ENCODE measurements at places on chromosomes 2 and 18. TPM values are rescaled to one million over a fixed set of nuclear protein-coding genes. Genes with fewer than 3 reads are reported as not detected.

- no peak overlapping the region for H3K4me3 ChIP-seq
- H3K27ac ChIP-seq = no peak overlapping the region
- no peaks in the 10 kb centered on the region for H3K4me1 ChIP-seq
- no peaks in the 10 kb centered on the region for H3K27me3 ChIP-seq
- no peaks in the 10 kb centered on the region for H3K36me3 ChIP-seq
Measured at GRCh38 chr2:220356076-220356475, 728.6 kb downstream of the SLC4A3 start.

SMYD1 gene
- total RNA-seq = not detected

GRCh38 chr2:195356920-195357440 is 300.0 kb upstream of the SLC39A10 start:
- H3K27me3 ChIP-seq = no peaks in the 10 kb centered on the region
- no peak overlapping the region for H3K27ac ChIP-seq
- H3K4me1 ChIP-seq = no peaks in the 10 kb centered on the region
- H3K4me3 ChIP-seq = no peak overlapping the region
- no peak for DNase-seq

MEP1B gene
- not detected for total RNA-seq

DNA sequence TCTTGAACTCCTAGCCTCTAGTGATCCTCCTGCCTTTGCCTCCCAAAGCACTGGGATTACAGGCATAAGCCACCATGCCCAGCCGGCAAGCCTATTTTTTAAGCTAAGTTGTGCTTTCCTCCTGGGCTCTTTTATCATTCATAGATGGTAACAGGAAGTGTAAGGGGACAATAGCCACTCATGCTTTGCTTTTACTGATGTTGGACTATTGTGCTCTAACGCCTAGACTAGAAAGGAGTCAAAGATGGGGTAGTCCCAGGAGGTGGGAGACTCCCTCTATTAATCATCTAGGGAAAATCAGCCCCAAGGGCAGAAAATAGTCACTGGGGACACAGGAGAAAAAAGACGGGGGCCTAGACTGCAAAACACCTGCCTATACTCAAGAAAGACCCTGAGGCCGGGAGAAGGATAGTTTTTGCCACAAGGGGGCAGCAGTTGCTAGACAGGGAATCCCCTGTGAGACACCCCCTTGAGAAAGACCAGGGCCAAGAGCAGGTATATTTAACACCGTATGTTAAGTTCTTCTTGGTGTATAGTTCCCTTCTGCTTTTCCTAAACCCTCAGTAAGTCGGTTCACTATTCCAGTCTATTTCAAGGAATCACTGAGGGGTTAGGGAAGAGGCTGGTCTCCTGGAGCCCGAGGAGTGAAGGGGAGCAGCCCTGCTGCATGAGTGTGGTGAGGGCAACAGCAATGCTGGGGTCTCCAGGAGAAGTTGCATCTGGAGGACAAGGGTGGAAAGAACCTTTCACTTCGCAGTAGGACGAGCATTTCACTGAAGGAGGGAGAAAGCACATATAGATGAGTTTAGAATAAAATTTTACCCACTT is 2.1 kb upstream of the CXCR1 start:
- H3K36me3 ChIP-seq = no peaks in the 10 kb centered on the region
- no peak overlapping the region for H3K4me3 ChIP-seq
- H3K4me1 ChIP-seq = no peaks in the 10 kb centered on the region
- no peak for DNase-seq
- no peak overlapping the region for H3K27ac ChIP-seq

DNA sequence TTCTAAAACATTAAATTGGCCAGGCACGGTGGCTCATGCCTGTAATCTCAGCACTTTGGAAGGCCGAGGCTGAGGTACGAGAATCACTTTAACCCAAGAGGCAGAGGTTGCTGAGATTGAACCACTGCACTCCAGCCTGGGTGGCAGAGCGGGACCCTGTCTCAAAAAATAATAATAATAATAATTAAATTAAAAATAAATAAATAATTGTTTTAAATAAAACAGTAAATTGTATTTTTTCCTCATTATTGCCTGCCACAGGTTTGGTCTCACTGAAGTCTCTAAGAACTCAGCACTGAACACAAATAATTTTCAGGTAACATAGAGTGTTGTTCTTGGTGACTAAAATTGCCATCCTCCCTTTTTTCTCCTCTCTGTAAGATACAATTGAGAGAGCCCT is 19.8 kb downstream of the COL5A2 start:
- peaks cover 83% of the 10 kb centered on the region for H3K4me1 ChIP-seq
- H3K27ac ChIP-seq = no peak overlapping the region
- no peak for DNase-seq
- H3K27me3 ChIP-seq = no peaks in the 10 kb centered on the region

- H3K27ac ChIP-seq = no peak overlapping the region
- no peaks in the 10 kb centered on the region for H3K27me3 ChIP-seq
- H3K4me1 ChIP-seq = peaks cover 65% of the 10 kb centered on the region
- no peak for DNase-seq
- H3K36me3 ChIP-seq = no peaks in the 10 kb centered on the region
Measured at GRCh38 chr18:44779753-44780292, 99.1 kb downstream of the SETBP1 start.

DNA sequence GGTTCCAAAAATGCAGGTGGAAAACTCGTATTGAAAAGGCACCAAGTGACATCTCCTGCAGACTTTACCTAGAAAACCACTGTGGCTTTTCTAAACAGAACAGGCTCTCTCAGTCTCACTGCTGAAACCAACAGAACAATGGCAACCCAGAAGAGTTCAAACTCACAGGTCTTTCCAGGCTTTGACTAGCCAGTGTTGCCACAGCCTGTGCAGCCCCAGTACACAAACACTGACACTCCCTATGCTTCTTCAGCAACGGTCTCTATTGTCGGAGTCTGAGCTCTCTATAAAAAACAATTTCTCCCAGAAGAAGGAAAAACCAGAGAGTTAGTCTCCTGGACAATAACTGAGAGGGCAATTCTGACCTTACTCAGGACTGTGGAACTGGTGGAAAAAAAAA is 87.8 kb upstream of the RNU4ATAC start:
- no peak for DNase-seq
- H3K27ac ChIP-seq = no peak overlapping the region
- peaks cover 37% of the 10 kb centered on the region for H3K36me3 ChIP-seq
- no peak overlapping the region for H3K4me3 ChIP-seq
- no peaks in the 10 kb centered on the region for H3K27me3 ChIP-seq

GRCh38 chr2:126719833-126720351 is 63.9 kb downstream of the GYPC start:
- H3K4me3 ChIP-seq = no peak overlapping the region
- H3K36me3 ChIP-seq = no peaks in the 10 kb centered on the region
- peak overlapping the region; percentile 10 for H3K27ac ChIP-seq

TPO gene
- total RNA-seq = 24.1 TPM

REG3A gene
- total RNA-seq = 8.3 TPM

MGAT5 gene
- 95.3 TPM for total RNA-seq

TNFRSF11A gene
- 4.9 TPM for total RNA-seq

- no peaks in the 10 kb centered on the region for H3K36me3 ChIP-seq
- H3K27me3 ChIP-seq = no peaks in the 10 kb centered on the region
- no peak overlapping the region for H3K4me3 ChIP-seq
- no peaks in the 10 kb centered on the region for H3K4me1 ChIP-seq
Measured at GRCh38 chr2:101408925-101409324, 21.6 kb upstream of the CREG2 start.

DNA sequence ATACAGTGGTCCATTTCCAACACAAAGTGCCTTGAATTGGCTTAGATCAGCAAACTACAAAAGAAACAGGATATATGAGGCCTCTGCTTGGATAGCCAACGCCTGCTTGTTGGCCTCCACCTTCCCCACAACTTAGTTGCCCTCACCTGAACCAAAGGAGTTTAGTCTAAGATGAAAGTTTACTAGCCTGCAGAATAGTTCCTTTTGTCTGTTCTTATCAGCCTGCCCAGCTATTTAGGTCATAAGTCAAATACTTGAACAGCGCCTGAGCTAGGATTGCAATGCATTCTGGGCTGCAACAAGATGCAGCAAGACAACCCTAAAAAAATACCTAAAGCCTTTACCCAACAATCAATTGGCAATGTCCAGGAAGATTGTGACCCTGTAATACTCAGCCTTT is 13.1 kb upstream of the EPG5 start:
- no peaks in the 10 kb centered on the region for H3K4me1 ChIP-seq
- no peak for DNase-seq
- no peaks in the 10 kb centered on the region for H3K27me3 ChIP-seq
- no peak overlapping the region for H3K4me3 ChIP-seq
- H3K36me3 ChIP-seq = no peaks in the 10 kb centered on the region

EPB41L3 gene
- 77.2 TPM for total RNA-seq

DNA sequence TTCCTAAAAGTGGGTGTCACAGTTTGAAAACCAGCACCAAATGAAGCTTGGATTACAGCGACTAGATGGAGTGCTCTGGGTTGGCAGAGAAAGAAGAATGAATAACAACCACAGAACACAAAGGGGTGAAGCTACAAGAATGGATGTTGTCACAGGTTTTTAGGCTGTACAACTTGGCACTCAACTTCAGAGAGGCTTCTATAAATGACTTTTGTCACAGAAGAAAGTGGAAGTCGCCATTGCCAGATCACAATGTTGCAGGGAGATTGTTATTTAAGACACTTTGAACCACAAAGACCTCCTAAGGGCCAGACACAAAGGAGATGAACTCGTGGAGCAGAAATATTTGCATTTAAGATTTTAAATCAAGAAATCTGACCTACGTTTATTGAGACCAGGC is 354.2 kb downstream of the CDH7 start:
- no peaks in the 10 kb centered on the region for H3K36me3 ChIP-seq
- H3K4me1 ChIP-seq = no peaks in the 10 kb centered on the region

GRCh38 chr2:168848225-168848624 is 42.0 kb downstream of the SPC25 start:
- H3K4me1 ChIP-seq = no peaks in the 10 kb centered on the region
- H3K27me3 ChIP-seq = no peaks in the 10 kb centered on the region
- no peak overlapping the region for H3K4me3 ChIP-seq
- no peaks in the 10 kb centered on the region for H3K36me3 ChIP-seq
- DNase-seq = no peak

GRCh38 chr2:95350774-95351597 is 51.5 kb upstream of the FAHD2A start:
- no peaks in the 10 kb centered on the region for H3K36me3 ChIP-seq
- no peak overlapping the region for H3K4me3 ChIP-seq
- H3K27me3 ChIP-seq = no peaks in the 10 kb centered on the region
- no peak for DNase-seq

PRKAG3 gene
- total RNA-seq = 0.28 TPM

- DNase-seq = no peak
- H3K4me1 ChIP-seq = peaks cover 21% of the 10 kb centered on the region
- H3K27me3 ChIP-seq = no peaks in the 10 kb centered on the region
- peaks cover 6% of the 10 kb centered on the region for H3K36me3 ChIP-seq
Measured at GRCh38 chr2:12732651-12733050, 15.9 kb downstream of the TRIB2 start.

GRCh38 chr2:128305555-128306080 is 13.1 kb downstream of the HS6ST1 start:
- no peaks in the 10 kb centered on the region for H3K36me3 ChIP-seq
- peaks cover 21% of the 10 kb centered on the region for H3K4me1 ChIP-seq
- no peak overlapping the region for H3K27ac ChIP-seq
- DNase-seq = no peak
- H3K4me3 ChIP-seq = no peak overlapping the region
- no peaks in the 10 kb centered on the region for H3K27me3 ChIP-seq

GRCh38 chr18:46676182-46676835 is 19.3 kb upstream of the LOXHD1 start:
- H3K36me3 ChIP-seq = no peaks in the 10 kb centered on the region
- H3K27me3 ChIP-seq = no peaks in the 10 kb centered on the region
- no peak for DNase-seq
- H3K4me1 ChIP-seq = no peaks in the 10 kb centered on the region
- no peak overlapping the region for H3K27ac ChIP-seq

- no peaks in the 10 kb centered on the region for H3K36me3 ChIP-seq
- DNase-seq = no peak
- H3K4me1 ChIP-seq = no peaks in the 10 kb centered on the region
- no peak overlapping the region for H3K4me3 ChIP-seq
- no peaks in the 10 kb centered on the region for H3K27me3 ChIP-seq
Measured at GRCh38 chr2:79660557-79660956, 147.7 kb downstream of the CTNNA2 start.

DNA sequence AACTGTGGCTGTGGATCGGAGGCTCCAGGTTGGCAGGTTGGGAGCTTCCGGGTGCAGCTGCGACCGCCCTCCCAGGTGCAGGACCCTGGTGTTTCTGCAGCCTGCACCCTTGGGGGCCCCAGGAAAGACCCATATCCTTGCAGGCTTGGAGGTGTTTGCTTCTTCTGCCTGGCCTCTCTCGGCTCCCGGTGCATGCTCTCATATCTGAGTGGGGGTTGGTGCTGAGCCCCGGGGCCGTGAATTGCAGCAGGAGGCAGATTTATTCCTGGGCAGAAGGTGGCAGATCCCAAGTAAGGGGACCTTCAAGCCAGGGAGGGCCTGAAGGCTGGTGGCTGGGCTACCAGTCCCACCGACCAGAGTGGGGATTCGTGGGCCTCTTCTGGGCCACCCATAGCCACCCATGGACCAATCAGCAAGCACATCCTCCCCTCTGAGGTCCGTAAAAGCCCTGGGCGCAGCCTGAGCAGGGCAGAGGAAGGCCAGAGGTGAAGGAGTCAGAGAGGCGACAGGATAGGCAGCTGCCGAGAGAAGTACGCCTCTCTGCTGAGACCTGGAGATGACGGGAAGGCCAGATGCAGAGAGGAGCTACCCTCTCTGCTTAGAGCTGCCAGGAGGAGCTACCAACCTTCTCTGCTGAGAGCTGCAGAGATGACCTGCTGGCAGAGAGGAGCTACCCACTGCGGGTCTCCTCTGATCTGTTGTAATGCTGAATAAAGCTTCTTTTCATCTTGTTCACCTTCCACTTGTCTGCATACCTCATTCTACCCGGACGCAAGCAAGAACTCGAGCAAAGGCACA is 1279.0 kb upstream of the LRRTM1 start:
- no peaks in the 10 kb centered on the region for H3K27me3 ChIP-seq
- no peak overlapping the region for H3K4me3 ChIP-seq
- DNase-seq = no peak
- H3K4me1 ChIP-seq = no peaks in the 10 kb centered on the region
- no peaks in the 10 kb centered on the region for H3K36me3 ChIP-seq

GRCh38 chr2:176583607-176584006 is 314.4 kb downstream of the MTX2 start:
- H3K27me3 ChIP-seq = no peaks in the 10 kb centered on the region
- no peak for DNase-seq
- H3K4me3 ChIP-seq = no peak overlapping the region
- H3K27ac ChIP-seq = no peak overlapping the region

- no peak overlapping the region for H3K27ac ChIP-seq
- no peaks in the 10 kb centered on the region for H3K27me3 ChIP-seq
- H3K36me3 ChIP-seq = no peaks in the 10 kb centered on the region
- DNase-seq = no peak
- H3K4me3 ChIP-seq = no peak overlapping the region
Measured at GRCh38 chr2:167289651-167290410, 401.6 kb downstream of the XIRP2 start.

DNA sequence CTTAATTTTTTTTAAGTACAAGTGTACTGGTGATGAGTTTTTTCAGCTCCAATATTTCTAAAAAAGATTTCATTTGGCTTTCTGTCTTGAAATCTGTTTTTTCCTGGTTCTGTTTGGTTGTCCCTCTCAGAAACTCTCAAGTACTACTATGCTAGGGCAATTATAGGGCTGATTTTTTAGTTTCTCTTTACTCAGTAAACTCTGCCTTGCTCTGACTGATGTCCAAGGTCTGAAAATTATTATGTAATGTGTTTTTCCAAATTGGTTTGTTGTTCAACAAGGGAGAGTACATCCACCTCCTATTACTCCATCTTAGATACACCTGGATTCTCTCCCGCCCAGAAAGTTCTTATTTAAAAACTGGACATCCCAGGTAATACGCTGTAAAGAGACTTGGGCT is 877.7 kb downstream of the CBLN2 start:
- no peaks in the 10 kb centered on the region for H3K4me1 ChIP-seq
- no peak for DNase-seq
- H3K27ac ChIP-seq = no peak overlapping the region
- H3K4me3 ChIP-seq = no peak overlapping the region
- no peaks in the 10 kb centered on the region for H3K36me3 ChIP-seq

VWC2L gene
- 0.27 TPM for total RNA-seq

MGAT4A gene
- 44.0 TPM for total RNA-seq
